ENCODE measurements at places on chromosomes 4 and X.

GRCh38 chr4:139641218-139641617, 24.4 kb upstream of the MGST2 start:
- no peak for DNase-seq

- peak; percentile 4 for DNase-seq
Observed at GRCh38 chr4:177051473-177052060, 258.1 kb upstream of the NEIL3 start.

DNA sequence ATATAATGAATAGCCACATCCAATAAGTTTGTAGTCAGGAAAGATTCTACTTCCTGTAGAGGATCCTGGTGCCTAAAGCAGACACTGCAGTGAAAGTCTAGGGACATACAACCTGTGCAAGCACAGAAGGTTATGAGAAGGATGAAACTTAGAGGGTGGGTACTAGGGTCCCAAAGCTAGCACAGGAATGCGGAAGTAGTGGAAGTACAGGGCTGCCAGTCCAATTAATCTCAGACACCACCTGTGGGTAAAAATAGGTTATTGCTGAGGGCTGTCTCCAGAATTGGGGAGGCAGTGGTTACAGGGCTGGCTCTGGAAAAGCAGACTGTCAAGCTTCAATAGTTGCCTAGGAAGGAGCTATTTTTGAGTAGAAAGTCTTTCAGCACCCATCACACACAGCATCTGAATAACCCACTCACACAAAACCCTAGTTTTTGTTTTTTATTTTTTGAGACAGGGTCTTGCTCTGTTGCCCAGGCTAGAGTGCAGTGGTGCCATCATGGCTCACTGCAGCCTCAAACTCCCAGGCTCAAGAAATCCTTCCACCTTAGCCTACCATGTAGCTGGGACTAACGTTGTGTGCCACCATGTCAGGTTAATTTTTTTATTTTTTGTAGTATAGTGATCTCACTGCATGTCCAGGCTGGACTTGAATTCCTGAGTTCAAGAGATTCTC, 50.8 kb upstream of the ELF2 start:
- DNase-seq = no peak

GRCh38 chr4:131450572-131451209, 1698.4 kb upstream of the PCDH10 start:
- DNase-seq = no peak

GRCh38 chr4:33959519-33959918, 2284.8 kb downstream of the ARAP2 start:
- DNase-seq = no peak

GRCh38 chr4:74037076-74037955, 1.2 kb downstream of the CXCL3 start:
- DNase-seq = no peak

- no peak for DNase-seq
Observed at GRCh38 chr4:165715989-165716388, 157.0 kb upstream of the TLL1 start.

GRCh38 chr4:82458729-82459128, 28.3 kb downstream of the ENOPH1 start:
- DNase-seq = no peak

- no peak for DNase-seq
Observed at GRCh38 chr4:20983763-20984575, 283.7 kb downstream of the PACRGL start.

DNA sequence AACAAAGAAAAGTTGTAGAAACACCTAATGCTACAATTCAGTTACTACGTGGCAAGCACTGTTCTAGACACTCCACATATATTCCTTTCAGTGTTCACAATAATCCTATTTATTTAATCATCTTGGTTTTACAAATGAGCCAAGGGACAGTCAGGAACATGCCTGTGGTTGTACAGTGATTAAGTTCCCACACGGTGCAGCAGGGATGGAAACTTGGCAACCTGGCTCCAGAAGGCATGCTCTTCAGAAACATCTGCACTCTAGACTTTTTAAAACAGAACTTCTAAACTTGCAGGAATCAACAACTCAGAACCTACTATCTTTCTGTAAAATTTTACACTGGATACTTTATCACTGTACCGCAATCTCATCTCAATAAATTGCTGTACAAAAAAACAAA, 32.1 kb downstream of the TAPT1 start:
- DNase-seq = no peak

GRCh38 chrX:37759878-37760418, 19.9 kb upstream of the CYBB start:
- no peak for DNase-seq

GRCh38 chrX:1412551-1413161, 20.7 kb upstream of the SLC25A6 start:
- no peak for DNase-seq

DNA sequence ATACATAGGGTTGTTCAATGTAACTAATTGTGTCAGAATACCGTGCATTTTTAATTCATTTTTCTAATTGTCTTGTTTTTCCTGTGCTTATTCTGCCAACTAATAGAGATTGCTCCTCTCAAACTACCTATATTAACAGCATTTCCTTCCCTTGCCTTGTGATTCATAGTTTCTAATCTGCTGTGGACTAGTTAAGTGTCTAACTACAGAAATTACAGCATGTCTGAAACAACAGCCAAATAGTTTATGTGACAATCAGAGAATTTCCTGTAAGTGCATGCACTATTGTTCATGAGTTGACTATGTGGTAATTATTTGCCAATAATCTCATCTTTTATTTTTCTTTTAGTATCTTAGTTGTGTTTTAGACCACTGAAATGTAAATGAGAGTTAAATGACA, 4.1 kb upstream of the SEC24B start:
- no peak for DNase-seq

DNA sequence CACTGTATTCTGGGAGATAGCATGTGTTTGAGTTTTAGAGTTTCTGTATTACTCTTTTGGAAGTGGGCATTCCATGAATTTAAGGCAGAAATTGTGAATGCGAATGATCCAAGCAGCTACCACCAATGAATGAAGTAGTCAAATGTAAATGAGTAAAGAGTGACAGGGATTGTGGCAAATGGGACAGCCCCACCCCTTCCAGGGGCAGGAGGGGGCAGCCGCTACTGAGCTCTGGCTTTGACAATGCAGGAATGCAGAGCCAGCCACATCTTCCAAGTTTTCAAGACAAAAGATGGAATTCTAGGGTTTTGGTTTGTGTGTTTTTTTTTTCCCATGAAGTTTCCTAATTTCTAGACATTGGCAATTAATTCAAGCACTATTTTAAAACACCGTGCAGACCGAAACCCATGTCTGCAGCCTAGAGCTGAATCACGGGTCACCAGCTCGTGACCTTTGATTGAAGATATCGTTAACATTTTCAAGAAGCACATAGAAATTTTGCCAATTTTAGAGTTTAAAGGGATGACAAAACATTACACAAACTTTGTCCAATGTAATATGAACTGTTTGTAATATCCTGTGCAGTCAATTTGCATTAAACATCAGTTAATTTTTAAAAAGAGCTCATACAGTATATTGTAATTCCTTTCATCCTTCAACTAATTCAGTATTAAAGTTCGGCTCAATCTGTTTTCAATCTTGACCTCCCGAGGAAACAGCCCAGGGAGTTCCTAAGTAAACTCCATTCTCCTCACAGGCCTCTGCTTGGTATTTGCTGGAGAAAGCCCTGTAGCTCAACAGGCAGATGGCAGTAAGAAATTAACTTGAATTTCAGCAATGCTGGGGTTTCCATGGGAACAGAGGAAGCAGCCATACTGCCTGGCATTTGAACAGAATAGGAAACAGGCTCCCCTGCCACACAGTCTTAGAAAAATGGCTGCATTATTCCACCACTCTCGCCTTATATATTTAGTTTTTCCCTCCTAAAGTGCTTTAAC, 83.4 kb downstream of the UCHL1 start:
- DNase-seq = no peak

DNA sequence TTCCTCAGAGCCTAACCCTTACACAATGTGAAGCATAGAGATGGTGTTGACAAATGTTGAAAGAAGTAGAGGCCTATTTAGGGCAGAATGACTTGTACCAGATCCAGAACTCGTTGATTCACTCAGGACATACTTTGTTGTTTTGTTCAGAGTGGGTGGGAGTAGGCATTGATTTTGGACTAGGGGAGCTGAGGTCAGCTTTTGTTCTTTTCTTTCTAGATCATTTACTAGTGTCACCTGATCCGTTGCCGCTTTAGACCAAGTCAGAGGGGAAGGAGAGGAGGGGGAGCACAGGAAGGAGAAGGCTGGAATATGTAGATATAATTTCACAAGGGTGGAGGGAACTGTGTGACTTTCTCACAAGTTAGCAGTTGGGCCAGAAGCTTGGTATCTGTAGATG, 282.4 kb upstream of the GPC4 start:
- DNase-seq = no peak

GRCh38 chr4:184395451-184395917, 78.9 kb downstream of the IRF2 start:
- no peak for DNase-seq

- DNase-seq = peak; percentile 6
Observed at GRCh38 chrX:118254611-118255010, 91.3 kb upstream of the WDR44 start.

- no peak for DNase-seq
Observed at GRCh38 chr4:165965503-165965902, 92.5 kb downstream of the TLL1 start.

DNA sequence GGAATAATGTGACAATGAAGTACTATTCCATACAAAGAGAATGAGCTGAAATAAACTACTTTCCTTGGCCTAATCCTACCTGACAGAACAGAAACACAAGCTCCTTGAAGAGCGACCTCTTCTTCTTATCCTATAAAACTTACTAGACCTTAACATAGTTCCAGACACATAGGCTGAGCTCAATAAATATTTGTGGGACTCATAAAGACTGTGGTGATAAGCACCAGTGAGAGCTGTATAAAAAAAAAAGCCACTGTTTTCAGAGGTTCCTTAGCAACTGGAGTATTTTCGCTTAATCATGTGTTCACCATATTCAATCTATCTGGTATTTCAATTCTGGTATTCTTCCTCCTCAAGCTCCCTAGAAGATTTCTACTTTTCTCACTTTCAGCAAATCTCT, 1129.6 kb downstream of the STPG2 start:
- no peak for DNase-seq

DNA sequence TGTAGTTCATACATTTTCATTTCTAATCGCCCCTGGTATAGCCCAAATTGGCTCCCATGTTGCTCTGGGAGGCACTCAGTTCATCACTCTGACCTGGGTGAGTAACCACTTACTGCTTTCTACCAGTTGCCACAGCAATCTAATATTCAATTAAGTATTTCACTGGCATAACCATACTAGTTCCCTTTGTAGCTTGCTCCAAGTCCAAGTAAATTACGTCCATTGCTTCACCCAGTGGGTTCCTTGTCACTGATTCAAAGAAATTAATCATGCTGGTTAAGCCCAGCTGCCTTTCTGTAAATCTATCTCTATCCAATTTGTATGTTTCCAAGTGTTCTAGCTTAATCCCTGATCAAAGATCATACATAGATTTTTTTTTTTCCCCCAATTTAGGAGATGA, 92.0 kb upstream of the CBR4 start:
- DNase-seq = no peak

DNA sequence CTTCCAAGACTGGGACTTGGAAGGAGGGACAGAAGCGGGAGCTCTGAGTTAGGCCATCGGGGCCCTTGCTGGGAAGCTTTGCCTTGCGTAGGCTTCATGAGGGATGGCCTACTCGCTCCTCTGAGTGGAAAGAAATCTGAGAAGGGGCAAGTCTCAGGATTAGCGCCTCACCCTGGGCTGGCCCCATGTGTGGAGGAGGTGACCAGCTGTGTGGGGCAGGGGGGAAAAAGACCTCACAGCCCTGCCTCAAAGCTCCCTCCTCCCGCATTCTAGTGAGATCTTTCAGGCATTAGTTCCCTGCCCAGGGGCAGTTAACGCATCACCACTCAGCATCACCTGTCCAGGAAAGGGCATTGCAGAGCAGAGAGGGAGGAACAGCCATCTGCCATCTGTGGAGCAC, 156.1 kb downstream of the ENPP6 start:
- no peak for DNase-seq
